ENCODE measurements at places on chromosomes 12 and 14. TPM values are rescaled to one million over a fixed set of nuclear protein-coding genes. Genes with fewer than 3 reads are reported as not detected.

- DNase-seq, result no peak
Measured at GRCh38 chr14:91872011-91872501, 4.7 kb upstream of the TC2N start.

DNA sequence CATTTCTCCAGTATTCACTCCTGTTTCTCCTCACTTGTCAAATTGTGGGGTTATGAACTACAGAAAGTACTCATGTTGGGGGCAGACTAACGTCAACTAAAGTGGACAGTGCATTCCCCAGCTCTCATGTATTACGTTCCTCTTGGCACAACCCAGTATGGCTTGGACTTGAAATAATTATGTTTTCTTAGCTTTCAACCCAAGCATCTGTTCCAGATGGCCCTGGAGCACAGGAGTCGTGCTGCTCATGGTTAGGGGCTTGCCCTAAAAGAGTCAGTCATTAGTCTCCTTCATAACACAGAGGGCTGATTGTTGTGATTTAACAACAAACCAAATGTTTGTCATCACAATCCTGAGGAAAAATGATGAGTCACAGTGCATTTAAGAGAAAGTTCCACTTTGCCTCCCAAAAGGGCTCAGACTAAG, 154.4 kb downstream of the RPAP3 start:
- peak; percentile 80 for DNase-seq

GRCh38 chr14:45261209-45261608, 8.2 kb upstream of the MIS18BP1 start:
- peak; percentile 33 for DNase-seq

GRCh38 chr14:71242237-71242748, 335.0 kb downstream of the PCNX1 start:
- peak; percentile 95 for DNase-seq

DNA sequence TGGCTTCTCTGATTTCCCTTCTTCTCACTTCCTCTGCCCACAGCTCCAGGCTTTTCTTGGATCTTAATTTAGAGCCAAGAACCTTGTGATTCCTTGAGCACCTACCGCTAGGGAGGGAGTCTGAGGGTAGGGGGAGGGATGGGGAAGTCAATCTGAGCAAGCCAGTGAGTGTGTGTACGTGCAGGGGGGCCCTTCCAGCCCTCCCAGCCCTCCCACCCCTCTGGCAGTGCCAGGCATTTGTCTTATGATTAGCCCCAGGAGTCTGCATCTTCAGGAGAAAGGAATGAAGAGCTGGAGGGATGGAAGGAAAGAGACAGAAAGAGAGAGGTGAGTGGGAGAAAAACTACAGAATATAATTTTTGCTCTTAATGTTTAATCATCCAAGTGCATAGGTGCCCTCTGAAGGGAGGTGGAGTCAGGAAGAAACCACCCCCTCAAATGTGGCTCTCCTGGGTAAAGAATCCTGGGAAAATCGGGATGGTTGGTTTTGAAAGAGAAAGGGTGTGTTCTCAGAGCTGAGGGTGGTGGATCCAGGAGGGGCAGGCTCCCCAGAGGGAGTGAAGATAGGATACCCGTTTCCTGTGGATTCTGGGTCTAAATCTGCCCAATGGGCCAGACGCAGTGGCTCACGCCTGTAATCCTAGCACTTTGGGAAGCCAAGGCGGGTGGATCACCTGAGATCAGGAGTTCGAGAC, 2.1 kb downstream of the PIANP start:
- DNase-seq, result no peak

The MFAP5 gene
- 4.8 TPM for total RNA-seq

DNA sequence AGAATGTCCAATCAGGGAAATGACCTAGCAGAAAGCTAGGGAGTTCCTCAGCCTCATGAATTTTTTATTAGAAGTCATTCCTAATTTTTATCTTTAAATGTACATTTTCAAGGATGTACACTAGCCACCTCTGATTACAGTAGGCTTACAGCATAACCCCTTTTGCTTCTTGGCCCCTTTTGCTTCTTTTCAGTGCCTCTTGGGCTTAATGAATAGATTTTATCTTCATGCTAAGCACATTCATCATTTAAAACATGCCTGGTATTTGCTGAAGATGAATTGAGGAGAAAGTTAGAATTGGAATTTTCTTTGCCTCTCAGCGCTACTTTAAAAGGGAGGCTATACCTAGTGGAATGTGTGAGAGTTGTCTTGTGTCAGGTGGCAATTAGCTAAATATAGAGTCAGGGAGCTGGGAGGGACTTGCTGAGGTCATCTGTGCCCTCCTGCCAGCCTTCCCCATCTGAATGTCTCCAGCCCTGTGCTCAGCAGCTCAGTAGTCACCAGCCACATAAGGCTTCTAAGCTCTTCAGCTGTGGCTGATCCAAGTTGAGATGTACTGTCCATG, 132.1 kb downstream of the SAMD4A start:
- DNase-seq, result no peak

DNA sequence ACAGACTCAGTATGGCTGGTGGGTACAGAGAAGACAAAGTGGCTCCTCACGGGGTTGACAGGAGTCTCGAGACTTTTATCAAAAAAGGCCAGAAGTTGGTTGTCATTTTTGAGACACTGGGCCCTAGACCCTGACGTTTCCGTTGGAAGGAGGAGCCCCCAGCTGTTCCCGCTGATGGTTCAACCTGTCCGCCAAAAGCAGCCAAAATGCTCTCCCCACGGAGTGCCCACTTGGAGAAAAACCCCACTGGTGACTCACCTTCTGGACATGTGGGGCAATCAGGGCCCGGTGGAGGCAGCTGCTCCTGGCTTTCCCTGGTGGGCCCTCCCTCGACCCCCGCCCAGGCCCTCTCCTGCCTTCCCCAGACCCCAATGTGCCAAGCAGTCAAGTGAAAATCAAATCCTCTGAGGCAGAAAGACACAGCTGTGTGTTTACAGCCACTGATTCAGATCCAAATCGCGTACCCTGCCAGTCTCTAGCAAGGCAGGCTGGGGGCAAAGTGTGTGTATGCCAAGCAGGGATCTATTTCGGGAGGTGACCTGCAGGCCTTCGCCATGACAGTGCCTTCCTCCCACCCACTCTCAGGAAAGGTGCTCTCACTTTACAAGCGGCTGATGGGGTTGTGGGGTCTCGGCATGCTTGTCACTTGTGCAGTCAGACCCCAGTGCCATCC, 347.4 kb downstream of the DPF3 start:
- DNase-seq, result no peak

DNA sequence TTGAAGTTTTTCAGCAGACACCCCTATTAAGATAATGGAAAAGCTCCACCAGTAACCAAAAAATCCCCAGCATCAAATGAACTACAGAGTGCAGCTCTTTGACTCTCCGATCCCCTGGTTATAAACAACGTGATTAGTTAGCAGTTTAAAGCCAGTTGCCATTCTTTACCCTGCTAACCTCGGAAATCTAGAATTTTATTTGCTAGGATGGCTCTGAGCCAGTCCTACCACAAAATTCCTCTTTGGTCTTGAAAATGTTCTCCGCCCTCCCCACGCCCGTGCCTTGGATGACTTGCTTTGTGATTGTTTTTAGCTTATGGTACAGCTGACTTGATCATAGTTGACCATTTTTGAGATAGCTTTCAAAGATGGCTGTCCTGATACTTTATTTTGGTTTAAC, 1.2 kb downstream of the KLHDC2 start:
- peak; percentile 87 for DNase-seq

The PMEL gene
- 1.3 TPM for total RNA-seq

GRCh38 chr12:23217158-23217557, 592.2 kb downstream of the ETNK1 start:
- DNase-seq, result no peak

The RPL10L gene
- total RNA-seq, result 0.43 TPM

GRCh38 chr14:32667287-32667686, 271.4 kb upstream of the NPAS3 start:
- DNase-seq, result no peak
